ENCODE measurements at places on chromosomes 2 and 18.

DNA sequence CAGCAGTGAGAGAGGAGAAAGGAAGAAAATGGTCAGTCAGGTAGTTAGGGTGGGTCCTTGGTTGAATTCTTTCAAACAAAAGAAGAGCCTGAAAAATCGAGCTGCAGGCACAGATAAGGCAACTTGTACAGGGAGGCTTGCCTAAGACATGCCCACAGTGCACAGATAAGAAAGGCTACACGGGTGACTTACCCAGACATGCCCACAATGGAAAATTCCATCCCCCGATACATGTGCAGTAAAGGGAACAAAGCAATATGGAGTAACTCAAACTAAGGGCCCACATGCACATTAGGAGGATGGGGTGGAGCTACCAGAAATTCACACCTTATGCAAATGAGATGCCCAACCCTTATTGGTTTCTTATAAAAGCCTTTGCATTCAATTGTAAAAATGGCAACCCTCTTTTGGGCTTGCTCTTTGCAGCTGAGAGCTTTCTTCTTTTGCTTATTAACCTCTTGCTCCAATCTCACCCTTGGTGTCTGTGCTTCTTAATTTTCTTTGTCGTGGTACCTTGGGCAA is 110.3 kb upstream of the RMP24 start:
- no peak for DNase-seq

- no peak for DNase-seq
Measured at GRCh38 chr2:19810148-19810547, 91.6 kb downstream of the TTC32 start.

DNA sequence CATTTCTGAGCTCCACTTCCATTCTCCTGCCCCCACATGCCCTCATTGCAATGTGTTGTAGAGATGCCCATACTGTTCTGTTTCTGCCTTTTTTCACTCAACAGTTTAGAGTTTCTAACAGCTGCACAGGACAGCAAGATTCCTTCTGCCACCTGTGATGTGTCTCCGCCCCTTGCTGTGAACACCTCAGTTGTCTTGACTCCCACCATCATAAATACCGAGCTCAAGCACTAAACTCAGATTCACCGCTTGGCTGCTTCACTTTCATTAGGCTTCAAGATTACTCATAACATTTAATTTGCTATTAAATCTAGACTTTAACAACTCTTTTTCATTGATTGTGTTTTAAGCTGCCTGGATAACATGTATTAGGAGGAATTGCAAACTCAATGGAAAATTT is 141.0 kb downstream of the MAP2 start:
- DNase-seq: no peak

- no peak for DNase-seq
Measured at GRCh38 chr2:240572141-240573031, 4.1 kb downstream of the RNPEPL1 start.

GRCh38 chr2:231674587-231675338 is 33.6 kb upstream of the PTMA start:
- DNase-seq: no peak

- DNase-seq: no peak
Measured at GRCh38 chr2:137050949-137051348, 285.6 kb downstream of the THSD7B start.

- DNase-seq: no peak
Measured at GRCh38 chr2:135152361-135152760, 100.3 kb downstream of the RAB3GAP1 start.

- no peak for DNase-seq
Measured at GRCh38 chr2:222239091-222239490, 59.7 kb downstream of the PAX3 start.

- peak; percentile 58 for DNase-seq
Measured at GRCh38 chr2:101467306-101467705, 7.6 kb downstream of the RFX8 start.

DNA sequence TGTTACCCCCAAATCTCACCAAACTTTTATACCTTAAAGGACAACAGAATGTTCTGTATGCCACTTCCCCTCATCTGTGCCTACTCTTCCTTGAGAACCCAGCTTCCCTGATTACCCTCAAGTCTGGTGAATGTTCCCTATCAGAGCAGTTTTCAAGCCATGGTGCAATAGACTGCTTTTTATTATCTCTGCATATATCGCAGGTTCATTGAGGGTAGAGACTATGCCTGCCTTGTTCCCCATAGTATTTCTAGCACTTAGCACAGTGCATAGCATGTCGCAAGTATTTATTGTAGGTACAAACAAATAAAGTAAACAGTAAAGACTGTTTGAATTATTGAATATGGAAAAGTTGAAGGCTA is 146.6 kb downstream of the HAUS1 start:
- no peak for DNase-seq

DNA sequence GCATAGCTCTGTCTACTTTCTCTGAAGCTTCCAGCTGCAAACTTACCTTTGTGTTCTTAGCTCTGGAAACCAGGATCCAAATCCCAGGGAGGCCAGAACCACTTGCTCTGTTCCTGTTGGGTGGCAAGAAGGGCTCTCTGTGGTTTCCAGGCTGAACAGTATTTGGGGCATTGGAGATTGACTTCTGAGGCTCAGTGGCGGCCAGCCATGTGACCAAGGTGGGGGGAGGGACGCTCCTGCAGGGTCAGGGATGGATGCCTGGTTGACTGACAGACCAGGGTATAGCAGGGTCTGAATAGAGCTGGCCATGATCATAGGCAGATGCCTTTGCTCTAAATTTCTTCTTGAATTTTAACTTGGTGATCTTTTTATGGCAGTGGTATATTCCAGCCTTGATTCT is 15.1 kb downstream of the SLC4A5 start:
- DNase-seq: no peak

All from NCI-H187 (cell line).